ENCODE measurements at places on chromosomes 13 and 19. TPM values are rescaled to one million over a fixed set of nuclear protein-coding genes. Genes with fewer than 3 reads are reported as not detected.

The ZNF208 gene
- 0.98 TPM for total RNA-seq

DNA sequence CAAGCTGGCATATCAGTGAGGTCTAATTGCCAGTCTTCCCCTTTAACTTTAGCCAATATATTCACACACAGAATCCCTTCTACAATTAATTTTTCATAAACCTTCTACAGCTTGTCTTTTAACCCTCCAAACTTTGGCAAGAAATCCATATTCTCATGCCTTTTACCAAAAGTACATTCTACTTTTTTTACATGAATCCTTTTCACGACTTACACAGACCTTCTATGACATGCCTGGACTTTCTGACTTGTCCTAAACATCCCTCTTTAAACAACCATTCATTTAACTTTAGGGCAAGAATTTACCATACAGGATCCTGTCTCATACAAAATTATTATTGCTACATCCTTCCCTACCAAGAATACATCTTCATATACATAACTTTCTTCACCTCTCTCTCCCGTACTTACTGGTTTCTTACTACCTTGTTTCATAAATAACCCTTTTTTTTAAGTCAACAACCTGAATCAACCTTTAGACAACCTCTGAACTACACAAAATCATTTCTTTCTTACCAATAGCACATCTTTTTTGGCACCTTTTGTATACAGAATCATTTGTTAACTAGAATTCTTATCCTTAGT, 23.5 kb downstream of the ZNF544 start:
- DNase-seq, result no peak

The CYP2A7 gene
- total RNA-seq, result not detected

The POU2F2 gene
- 40.8 TPM for total RNA-seq

- DNase-seq, result no peak
Observed at GRCh38 chr13:52161181-52161646, 1.8 kb upstream of the NEK3 start.

The ANGPTL8 gene
- total RNA-seq, result not detected

DNA sequence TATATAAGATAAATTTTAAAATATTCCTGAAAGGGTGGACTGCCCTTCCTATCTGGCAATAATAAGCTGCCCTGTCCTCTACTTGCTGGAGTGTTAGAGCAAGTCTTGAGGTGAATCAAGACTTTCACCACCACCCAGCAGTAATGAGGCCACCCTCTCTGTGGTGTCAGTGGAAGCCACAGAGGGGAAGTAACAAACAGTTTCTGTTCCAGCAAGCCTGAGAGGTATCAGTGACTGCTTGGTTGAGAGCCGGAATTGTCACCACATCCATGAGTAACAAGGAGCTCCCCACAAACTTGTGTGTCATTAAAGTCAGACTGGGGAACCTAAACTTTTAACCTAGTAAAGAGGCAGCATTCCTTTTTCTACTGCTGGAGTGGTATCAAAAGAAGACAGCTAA, 532.7 kb upstream of the SPRY2 start:
- DNase-seq, result peak; percentile 49

DNA sequence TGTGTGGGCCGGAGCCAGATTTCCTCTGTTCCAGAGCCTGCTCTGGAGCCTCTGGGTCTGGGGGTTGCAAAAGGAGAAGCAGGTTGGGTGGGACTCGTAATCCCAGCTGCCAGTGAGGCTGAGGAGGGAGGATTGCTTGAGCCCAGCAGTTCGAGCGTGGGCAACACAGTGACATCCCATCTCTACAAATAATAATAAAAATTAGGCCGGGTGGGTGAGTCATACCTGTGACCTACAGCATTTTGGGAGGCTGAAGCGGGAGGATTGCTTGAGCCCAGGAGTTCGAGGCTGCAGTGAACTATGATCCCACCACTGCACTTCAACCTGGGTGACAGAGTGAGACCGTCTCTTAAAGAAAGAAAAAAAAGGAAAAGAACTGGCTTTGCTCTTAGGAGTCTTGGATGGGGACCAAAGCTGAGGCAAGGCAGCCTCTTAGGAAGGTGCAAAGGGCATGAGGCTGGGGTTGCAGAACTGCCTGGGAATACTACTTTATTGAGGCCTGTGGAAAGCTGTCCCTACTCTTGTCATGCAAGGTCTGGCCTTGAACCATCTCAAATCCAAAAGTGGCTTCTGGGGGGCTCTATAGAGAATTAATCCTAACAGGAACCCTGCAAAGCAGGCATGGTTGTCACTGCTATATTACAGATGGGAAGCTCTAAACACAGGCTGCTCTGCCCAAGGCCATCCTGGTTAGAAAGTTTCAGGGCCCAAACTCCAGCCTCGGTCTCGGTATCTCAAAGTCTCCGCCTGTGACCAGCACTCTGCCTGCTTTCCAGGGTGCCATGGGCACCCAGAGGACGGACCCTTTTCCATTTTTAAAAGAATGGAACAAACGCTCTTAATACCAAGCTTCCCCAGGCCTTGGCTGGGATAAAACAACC, 880 bp upstream of the C19orf12 start:
- no peak for DNase-seq

- DNase-seq, result no peak
Observed at GRCh38 chr13:23159205-23159759, 21.5 kb upstream of the SGCG start.

DNA sequence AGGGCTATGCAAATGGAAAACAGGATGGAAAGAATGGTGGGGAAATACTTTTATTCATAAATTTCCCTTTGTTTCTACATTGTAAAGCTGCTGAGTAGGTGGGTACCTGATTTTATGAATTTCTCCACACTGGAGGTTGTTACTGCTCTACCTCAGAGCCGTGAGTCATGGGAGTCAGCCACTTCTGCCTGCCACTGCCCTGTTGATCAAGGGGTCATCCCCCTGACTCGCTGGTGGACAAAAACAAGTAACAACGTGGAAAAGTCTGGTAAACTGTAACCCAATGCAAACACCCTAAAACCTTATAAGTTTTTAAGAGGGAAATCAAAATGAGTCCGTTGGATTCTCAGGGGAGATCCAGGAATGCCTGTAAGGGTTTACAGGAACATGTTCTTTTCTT, 329.5 kb downstream of the ATP8A2 start:
- DNase-seq, result no peak

DNA sequence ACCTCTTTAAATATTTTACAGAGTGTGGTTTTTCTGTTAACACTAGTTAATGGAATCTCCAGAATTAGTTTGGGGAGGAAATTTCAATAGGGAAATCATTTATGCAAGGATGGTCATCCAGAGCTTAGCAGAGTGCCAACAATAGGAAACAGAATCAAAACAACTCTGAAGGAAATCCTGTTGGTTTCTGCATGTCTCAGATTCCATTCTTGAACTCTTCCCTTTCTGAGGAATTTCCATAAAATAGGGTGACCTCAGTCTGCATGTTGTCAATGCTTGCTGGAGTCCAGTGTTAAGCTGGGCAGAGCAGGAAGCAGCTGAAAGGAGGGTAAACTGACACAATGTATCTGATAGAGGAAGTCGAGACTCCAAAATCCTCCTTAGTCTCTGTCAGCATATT, 16.9 kb downstream of the CBY2 start:
- DNase-seq, result no peak

DNA sequence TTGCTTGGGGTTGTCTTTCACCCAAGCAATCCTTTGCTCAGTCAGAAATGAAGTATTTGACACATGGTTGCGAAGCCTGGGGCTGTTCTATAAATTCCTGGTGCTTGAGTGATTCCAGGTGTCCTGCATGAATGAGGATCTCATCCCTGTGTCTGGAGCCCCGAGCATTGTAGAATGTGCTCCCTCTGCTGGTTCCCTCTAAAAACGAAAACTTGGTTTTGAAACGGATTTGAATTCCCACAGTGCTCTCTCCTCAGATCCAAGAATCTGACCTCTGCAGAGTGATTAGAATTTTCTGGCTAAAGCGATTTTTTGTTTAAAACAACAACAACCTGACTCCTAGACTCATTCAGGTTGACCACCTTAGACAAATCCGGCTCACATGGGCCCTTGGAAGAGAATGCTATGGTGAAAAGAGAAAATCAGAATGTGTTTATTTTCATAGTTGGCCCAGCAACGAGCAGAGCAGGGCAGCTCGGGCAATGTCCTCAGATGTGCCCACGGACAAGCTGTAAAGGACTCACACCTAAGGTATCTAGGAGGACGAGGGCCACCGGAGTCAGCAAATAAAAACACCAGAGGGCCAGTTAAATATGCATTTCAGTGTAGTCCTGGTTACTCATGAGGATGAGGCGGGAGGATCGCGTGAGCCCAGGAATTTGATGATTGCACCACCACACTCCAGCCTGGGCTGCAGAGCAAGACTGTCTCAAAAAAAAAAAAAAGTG, 8.7 kb upstream of the ATP12A start:
- peak; percentile 61 for DNase-seq

DNA sequence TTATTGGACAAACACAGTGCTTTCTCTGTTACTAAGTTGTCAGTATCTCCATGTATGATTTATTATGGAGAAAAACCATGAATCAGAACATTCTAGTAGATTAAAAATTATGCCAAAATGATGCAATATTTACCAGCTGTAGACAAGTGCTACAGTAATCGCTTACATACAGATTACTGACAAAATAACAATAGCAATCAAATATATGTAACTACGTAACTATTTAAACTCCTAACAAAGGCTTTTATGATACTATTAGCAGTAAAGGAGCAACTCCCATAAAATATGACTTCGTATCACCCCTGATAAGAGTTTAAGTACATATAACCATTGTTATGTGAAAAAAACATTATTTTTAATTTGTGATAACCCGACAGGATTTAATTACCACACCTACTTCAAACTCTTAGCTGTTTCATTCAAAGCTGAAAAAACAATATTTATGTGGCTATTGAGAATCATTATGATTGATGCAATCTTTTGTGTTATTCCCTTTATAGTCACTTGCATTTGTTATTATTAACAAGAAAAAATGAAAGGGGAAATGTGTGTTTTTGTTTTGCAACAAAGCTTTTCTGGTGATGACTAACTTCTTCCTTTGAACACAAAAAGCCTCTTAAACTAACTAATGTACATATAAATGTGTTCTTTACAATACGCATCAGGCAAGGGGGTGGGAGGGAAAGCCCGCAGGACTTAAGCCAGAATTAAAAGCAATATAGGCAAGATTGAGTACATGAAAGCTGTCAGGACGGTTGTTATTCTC, 147.4 kb downstream of the ABCC4 start:
- no peak for DNase-seq

GRCh38 chr13:96779691-96780090, 214.6 kb downstream of the OXGR1 start:
- no peak for DNase-seq

The KHSRP gene
- 192 TPM for total RNA-seq

The APLP1 gene
- total RNA-seq, result not detected

DNA sequence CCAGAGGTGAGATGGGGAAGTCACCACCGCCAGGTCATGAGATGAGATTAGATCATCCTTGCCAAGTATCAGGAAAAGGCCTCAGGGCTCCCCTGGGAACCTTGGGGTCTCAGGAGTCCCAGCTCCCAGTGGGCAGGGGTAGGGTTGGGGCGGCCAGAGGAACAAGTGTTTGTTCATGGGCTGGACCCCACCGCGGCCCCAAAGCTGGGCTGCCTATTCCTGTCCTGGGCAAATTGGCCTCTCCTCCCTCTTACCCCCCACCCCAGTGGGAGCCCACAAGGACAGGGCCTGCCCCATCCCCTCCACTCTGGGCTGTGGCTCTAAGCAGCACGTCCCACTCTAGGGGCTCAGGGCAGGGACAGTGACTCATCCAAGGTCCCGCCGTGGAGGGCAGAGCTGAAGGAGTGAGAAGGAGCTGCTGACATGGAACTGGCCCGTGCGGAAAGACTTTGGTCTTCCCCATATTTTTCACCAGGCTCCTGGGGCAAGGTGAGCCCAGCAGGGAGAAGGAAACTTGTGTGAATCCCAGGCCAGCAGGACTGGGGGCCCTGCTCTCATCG, 4.0 kb upstream of the HCN2 start:
- DNase-seq, result no peak

DNA sequence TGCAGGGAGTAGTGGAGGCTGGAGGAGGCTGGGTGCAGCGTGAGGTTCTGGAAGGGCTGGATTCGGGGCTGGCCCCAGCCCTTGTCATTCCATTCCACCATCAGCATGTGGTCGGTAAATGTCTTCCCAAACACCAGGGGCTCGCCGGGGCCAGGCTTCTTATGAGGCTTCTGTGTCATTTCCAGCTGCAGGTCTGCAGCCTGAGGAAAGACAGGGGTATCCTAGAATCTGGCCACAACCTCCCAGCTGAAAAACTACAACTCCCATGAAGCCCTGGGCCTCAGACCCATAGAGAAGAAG, 4.4 kb downstream of the BCAT2 start:
- no peak for DNase-seq

DNA sequence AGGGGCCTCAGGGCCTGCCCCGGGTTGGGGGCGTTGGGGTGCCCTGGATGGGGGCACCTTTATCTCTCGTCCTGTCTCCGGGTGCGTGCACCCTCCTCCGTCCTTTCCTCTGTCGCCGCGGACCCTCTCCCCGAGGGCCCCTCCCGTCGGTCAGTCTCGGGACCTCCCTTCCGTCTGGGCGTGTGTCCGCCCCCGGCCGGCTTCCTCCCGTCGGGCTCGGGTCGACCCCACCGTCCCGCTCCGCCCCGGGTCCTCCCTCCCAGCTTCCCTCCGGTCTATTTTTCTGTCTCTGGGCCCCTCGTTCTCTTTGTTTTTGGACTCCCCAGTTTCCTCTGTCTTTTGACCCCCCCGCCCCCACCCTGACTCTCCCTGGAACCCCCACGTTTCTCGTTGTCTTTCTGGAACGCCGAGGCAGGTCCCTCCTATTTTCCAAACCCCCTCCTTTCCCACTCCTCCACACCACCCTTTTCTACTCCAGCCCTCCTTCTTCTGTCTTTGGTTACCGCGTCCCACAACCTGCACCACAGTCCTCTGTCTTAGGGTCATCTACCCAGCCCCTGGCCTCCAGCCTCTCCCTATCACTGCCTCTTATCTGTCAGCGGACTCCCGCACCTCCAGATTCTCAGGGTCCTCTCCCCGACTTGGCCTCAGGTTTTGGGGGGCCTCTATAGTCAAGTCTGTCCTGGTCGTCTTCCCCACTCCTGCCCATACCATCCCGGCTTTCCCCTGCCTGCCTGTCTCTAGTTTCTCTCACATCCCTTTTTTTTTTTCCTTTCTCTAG, 757 bp downstream of the EGLN2 start:
- peak; percentile 46 for DNase-seq

The DLEU7 gene
- total RNA-seq, result 0.20 TPM

- no peak for DNase-seq
Observed at GRCh38 chr13:44013758-44014291, 134.1 kb downstream of the LACC1 start.

DNA sequence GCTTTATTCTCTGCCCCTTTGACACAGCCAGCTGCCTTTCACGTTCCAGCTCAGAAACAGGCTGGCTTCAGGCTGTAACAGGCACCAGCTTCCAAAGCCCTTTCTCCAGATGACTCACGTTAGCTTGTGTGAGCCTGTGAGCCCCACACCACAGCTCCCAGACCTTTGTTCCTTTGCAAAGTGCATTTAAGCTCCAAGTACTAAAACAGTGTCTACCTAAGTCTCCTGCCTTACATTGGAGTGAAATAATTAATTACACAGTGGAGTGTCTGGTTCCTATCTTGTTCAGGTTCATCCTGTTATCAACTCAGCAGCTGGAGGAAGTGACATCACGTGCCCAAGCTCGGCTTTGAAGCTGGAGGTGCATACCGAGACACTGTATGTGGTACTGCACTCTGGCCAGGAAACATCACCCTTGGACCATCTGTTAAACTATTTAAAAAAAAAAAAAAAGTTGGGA, 475.8 kb downstream of the FOXO1 start:
- DNase-seq, result peak; percentile 87
